ENCODE measurements at places on chromosomes 1 and 21.

- DNase-seq = no peak
Measured at GRCh38 chr1:211923095-211923494, 92.5 kb upstream of the LPGAT1 start.

DNA sequence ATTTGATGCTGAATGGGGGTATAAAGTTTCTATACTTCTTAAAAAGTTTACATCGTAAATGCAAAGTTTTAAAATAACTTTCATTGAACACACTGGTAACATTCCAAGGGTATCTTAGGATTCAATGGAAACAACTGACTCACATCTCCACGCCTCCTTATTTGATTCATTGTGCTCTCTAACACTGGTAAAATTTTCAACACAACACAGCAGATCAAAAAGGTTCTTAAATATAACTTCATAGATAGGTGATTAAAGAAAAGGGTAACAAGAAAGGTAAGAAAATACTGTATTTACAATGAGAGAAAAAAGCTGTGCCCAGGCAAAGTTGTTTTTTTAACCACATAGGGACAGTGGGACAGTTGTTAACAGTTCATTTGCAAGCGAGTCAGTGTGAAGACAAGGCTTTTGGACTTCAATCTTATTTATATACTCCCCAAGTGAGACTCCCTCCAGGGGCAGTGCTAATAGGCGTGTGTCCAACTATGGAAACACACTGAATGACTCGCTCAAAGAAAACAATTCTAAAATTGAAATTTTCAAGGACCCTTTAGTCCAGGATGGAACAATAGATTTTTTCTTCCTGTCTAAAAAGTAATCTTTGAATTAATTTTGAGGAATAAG is 140.5 kb downstream of the TIAM1 start:
- no peak for DNase-seq

DNA sequence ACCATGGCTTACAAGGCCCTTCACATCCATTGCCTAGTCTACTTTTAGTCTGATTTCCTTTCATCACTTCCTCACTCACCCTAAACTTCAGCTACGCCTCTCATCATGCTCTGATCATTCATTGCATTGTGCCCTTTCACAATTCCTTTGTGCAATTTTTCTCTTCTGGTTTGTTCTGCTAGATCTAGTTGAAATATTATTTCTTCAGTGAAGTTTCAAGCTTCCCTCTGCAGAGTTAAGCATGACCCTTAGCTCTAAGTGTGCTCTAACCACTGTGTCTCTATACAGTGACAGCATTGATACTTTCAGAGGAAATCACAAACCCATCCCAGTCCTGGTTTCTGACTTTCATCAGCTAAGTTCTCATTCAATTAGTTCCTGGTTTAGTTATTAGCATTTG is 166.1 kb downstream of the PLA2G4A start:
- DNase-seq = no peak

GRCh38 chr1:115980998-115981993 is 5.0 kb downstream of the SLC22A15 start:
- no peak for DNase-seq

Measured in stimulated activated CD8-positive, alpha-beta memory T cell treated with anti-CD3 and anti-CD28 coated beads, Interleukin-4, amount 100 ng/mL, for 24 hours (primary cell).